Stromal cell of bone marrow (primary cell): ENCODE measurements at places on chromosomes 3 and 15.

DNA sequence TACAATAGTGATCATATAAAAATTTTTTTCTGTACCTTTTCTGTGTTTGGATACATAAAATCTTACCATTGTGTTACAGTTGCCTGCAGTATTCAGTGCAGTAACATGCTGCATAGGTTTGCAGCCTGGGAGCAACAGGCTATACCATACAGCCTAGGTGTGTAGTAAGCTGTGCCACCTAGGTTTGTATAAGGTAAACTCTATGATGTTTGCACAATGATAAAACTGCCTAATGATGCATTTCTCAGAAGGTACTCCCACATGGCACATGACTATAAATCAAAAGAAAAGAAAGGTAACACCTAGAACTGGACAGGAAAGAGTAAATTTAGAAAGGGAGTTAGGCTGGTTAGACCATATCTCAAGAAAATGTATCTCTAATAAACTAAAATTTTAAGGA is 293.5 kb downstream of the ULK4 start:
- no peak for DNase-seq

GRCh38 chr3:72143966-72144717 is 359.2 kb upstream of the PROK2 start:
- no peak for DNase-seq

DNA sequence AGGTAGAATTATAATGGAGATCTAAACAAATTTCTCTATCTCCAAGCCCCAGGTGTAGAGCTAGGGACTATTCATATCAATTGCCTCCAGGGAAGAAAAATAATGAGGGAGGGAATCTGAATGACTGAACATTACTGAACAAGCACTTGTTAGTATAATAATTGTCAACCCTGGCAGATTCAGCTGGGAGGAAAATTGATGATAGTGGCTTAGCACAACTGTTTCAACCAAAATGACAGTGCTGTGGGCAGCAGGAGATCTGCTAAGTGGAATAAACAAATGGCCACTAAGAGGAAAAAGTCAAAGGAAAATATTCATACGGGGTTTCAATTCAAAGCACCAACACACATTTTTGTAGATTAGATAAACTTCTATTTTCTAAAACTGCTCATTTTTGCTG is 294.9 kb upstream of the ZNF385D start:
- DNase-seq, result no peak

GRCh38 chr15:56838085-56838484 is 80.4 kb upstream of the TCF12 start:
- DNase-seq, result no peak

- DNase-seq, result no peak
Measured at GRCh38 chr15:93166675-93167074, 77.7 kb upstream of the RGMA start.
